ENCODE measurements at places on chromosomes 12 and 14. TPM values are rescaled to one million over a fixed set of nuclear protein-coding genes. Genes with fewer than 3 reads are reported as not detected.

GRCh38 chr14:68607081-68607866 lies 185.6 kb downstream of the ZFP36L1 start:
- peak overlapping the region; percentile 79 for H3K27ac ChIP-seq
- peak; percentile 37 for DNase-seq
- H3K4me3 ChIP-seq = no peak overlapping the region
- peaks cover 30% of the 10 kb centered on the region for H3K4me1 ChIP-seq

GRCh38 chr14:50839691-50840090 lies 8.7 kb upstream of the NIN start:
- no peak for DNase-seq
- H3K27me3 ChIP-seq = no peaks in the 10 kb centered on the region
- no peak overlapping the region for H3K4me3 ChIP-seq
- no peaks in the 10 kb centered on the region for H3K4me1 ChIP-seq
- H3K27ac ChIP-seq = no peak overlapping the region

DNA sequence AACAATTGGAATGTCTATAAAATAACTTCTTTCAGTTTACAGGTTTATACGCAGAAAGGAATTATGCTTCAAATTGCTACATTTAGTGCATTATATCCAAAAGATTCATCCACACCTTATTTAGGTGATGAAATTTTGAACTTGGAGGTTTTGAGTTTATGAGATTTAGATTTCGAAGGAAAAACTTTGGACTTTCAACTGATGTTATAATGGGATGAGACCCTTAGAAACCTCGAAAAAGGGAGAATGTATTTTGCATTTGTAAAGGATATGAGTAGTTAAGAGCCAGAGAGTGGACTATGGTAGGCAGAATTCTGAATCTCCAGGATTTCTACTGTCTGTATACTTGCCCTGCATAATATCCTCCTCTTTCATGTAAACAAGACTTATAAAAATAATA lies 851.6 kb upstream of the MGAT4C start:
- H3K36me3 ChIP-seq = no peaks in the 10 kb centered on the region
- no peaks in the 10 kb centered on the region for H3K4me1 ChIP-seq
- no peak for DNase-seq
- H3K27ac ChIP-seq = no peak overlapping the region

- no peak for DNase-seq
- H3K27me3 ChIP-seq = no peaks in the 10 kb centered on the region
- H3K36me3 ChIP-seq = no peaks in the 10 kb centered on the region
- H3K4me3 ChIP-seq = no peak overlapping the region
Observed at GRCh38 chr14:58565832-58566231, 71.9 kb upstream of the DACT1 start.

GRCh38 chr12:125406131-125406530 lies 340.9 kb downstream of the AACS start:
- no peak overlapping the region for H3K27ac ChIP-seq
- H3K4me3 ChIP-seq = no peak overlapping the region
- DNase-seq = no peak
- no peaks in the 10 kb centered on the region for H3K4me1 ChIP-seq

GRCh38 chr12:52181746-52182145 lies 10.1 kb downstream of the KRT80 start:
- H3K27ac ChIP-seq = no peak overlapping the region
- no peak for DNase-seq
- H3K27me3 ChIP-seq = no peaks in the 10 kb centered on the region
- no peak overlapping the region for H3K4me3 ChIP-seq
- no peaks in the 10 kb centered on the region for H3K4me1 ChIP-seq

DNA sequence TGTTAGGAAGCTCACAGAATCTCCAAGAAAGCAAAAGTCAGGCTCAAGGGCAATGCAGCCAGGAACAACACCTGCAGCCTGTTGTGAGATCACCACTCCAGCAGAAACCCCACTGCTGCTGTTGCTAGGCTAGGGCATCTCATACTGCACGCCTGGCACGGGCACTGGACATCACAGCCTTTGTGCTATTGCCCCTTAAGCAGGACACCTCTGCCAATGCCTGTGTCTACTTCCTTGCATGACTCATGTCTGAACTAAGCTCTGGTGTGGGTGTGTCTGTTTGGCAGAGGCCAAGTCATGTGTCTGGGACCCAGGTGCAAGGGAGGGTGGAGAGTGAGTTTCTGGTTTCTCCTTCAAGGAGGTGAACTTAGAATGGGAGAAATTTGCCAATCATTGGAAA lies 10.0 kb upstream of the DDX47 start:
- H3K4me3 ChIP-seq = no peak overlapping the region
- H3K36me3 ChIP-seq = no peaks in the 10 kb centered on the region
- H3K27ac ChIP-seq = peak overlapping the region; percentile 80
- H3K4me1 ChIP-seq = peaks cover 59% of the 10 kb centered on the region
- DNase-seq = peak; percentile 85

DNA sequence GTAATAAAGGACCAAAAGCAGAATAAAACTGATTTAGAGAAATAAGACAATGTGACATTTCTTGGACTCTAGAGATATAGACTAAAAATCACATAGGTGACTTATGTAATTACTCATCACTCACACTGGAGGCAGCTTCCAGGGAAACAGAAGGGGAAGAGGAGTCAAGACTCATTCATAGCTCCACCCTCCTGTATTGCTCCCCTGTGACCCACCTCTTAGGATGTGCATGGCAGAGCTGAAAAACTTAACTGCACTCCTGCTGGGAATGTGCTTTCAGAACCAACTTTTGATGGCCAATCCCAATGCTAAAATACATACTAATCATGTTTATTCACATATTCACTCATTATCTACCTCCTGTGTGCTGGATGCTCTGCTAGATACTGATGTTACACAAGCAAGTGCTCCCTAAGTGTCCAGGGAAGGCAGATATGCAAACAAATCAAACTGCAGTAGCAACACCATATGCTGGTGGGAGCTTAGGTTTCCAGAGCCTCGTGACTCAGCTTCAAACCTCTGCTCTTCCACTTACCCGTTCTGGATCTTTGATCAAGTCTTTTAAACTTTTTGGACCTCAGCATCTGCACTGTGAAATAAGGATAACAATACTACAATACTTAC lies 316.1 kb downstream of the GALC start:
- no peak for DNase-seq
- H3K4me1 ChIP-seq = no peaks in the 10 kb centered on the region
- no peaks in the 10 kb centered on the region for H3K27me3 ChIP-seq
- H3K36me3 ChIP-seq = no peaks in the 10 kb centered on the region
- no peak overlapping the region for H3K27ac ChIP-seq

DNA sequence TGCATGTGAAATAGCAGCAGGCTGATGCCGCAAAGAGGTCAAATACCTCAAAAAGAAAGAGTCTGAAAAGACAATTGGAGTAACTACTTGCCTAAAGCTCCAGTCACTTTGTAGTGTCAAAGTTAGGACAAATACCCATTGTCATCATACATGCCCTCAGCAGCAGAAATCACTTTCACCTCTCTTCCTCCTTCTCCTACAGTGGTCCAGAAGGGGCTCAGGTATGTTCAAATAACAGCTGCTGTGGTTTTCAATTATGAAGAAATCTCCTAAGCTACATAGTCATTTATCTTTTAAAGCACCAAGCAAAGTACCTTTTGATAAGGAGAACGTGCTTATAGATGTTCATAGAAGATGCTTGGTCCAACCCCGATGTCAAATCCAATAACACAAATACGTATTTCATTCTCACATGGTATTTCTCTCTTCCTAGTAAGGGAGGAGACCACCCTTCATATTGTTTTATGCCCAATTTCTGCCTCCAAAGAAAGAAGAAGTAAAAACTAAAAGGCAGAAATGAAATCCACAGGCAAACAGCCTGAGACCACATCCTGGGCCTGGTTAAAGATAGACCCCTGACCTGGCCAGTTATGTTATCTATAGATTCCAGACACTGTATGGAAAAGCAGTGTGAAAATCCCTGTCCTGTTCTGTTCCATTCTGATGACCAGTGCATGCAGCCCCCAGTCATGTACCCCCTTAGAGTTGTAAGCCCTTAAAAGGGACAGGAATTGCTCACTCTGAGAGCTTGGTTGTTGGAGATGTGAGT lies 23.7 kb downstream of the GYS2 start:
- no peaks in the 10 kb centered on the region for H3K4me1 ChIP-seq
- H3K4me3 ChIP-seq = no peak overlapping the region
- no peaks in the 10 kb centered on the region for H3K27me3 ChIP-seq
- H3K27ac ChIP-seq = no peak overlapping the region
- DNase-seq = no peak

DNA sequence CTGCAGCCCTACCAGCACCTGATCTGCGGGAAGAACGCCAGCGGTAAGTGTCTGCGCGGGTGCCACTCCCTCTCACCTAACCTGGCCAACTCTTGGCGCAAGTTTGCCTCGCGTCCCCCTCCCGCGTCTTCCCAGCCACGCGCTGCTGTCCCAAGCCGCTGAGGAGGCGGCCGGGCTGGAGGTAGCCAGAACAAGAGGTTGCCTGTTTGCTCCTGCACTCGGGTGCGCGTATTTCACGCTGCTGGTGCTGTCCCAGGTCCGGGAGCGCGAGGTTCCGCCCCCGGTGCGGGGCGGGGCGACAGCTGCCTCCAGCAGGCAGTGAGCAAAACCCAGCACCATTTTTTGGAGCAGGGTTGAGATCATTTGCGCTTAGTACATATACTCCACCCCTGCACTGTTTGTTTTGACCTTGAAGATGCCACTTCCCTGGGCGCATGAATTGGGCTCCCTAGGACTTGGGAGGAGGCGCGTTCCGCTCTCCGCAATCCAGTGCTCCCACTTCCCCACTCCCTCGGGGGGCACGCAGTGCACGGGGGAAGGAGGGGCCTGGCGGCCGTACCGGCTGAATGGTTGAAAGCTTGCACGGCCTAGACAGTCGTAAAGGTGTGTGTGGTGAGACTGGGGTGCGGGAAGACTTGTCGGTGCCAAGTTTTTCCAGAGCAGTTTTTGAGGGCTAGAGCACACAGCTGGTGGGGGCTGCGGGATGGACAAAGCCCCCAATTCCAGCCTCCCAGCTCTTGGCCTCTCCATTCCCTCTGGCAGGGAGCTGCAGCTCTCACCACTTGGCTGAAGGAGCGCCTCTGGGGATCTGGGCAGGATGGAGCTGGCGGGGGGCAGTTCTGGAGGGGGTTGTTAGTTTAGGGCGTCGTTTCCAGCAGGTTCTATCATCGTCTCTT lies 226.9 kb upstream of the CRY1 start:
- H3K27ac ChIP-seq = peak overlapping the region; percentile 31
- no peaks in the 10 kb centered on the region for H3K36me3 ChIP-seq
- H3K4me3 ChIP-seq = peak overlapping the region; percentile 42
- H3K27me3 ChIP-seq = peaks cover 79% of the 10 kb centered on the region
- DNase-seq = peak; percentile 38

DNA sequence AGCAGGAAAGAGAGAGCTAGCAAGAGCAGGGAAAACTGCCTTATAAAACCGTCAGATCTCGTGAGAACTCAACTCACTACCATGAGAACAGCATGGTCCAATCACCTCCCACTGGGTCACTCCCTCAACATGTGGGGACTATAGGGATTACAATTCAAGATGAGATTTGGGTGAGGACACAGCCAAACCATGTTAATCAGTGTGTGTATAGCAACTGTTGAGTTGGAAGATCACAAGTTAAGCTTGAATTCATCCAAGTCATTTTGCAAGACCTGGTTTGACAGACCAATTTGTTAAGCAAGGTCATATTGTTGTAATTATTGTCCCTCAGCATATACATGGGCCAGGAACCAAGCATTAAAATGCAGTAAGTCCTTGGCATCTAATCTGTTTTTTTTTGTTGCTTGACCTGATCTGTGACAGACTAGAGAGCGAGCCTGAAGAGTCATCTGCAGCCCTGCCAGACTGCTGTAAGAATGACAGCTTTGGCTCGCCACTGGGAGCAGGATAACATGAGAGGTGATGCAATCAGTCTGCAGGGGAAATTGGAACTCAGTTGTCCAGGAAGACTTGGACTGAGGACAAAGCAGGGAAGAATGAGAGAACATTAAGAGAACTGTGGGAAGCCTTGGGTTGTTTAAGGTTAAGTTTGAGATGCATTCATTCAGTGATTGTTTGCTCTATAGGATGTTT lies 297.6 kb upstream of the SEL1L start:
- H3K27me3 ChIP-seq = no peaks in the 10 kb centered on the region
- no peaks in the 10 kb centered on the region for H3K36me3 ChIP-seq
- no peak overlapping the region for H3K27ac ChIP-seq

- no peak overlapping the region for H3K27ac ChIP-seq
- no peak overlapping the region for H3K4me3 ChIP-seq
- DNase-seq = no peak
- no peaks in the 10 kb centered on the region for H3K4me1 ChIP-seq
Observed at GRCh38 chr12:41684997-41685396, 459.7 kb downstream of the GXYLT1 start.

DNA sequence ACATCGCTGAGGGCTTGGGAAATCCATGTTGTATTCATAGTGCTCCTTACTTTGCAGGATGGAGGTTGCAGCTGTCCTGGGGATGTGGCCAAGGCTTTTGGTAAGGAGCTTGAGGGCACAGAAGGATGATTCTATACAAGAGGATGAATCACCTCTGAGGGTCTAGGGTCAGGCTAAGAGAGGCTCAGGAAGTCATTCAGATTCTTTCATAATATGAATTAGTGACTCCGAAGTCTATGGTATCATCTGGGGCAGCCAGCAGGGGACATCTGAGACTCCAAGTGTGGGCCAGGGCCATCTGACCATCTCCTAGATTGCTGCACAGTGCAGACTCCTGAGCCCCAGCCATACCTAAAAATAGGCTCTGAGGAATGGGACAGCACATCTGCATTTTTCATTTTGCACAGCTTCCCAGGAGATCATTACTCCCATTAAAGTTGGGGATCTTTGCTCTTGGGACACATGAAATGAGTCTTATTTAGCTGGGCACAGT lies 4.8 kb downstream of the GMPR2 start:
- no peak overlapping the region for H3K27ac ChIP-seq
- peaks cover 33% of the 10 kb centered on the region for H3K4me1 ChIP-seq
- H3K27me3 ChIP-seq = no peaks in the 10 kb centered on the region
- no peaks in the 10 kb centered on the region for H3K36me3 ChIP-seq

DNA sequence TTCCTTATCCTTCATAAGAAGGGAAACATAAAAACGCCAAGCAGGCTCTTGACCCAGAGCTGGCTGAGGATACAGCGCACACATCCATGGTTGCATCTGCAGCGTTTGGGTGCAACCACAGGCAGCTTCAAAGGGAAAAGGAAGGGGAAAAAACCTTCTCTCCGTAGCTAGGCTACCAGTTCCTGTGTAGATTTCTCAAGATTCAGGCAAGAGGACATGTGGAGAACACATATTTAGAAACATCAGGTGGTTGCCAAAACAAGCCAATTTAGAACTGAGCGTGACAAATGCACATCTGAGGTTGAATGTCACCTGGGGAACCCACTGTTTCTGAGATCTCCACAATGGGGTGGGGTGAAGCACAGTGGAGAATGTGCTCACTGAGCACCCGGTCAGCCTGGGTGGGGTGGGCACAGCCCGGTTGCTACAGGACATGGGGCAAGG lies 78.3 kb upstream of the BDKRB2 start:
- H3K27me3 ChIP-seq = no peaks in the 10 kb centered on the region
- no peak overlapping the region for H3K4me3 ChIP-seq
- peak overlapping the region; percentile 28 for H3K27ac ChIP-seq
- no peaks in the 10 kb centered on the region for H3K4me1 ChIP-seq
- H3K36me3 ChIP-seq = no peaks in the 10 kb centered on the region

- no peaks in the 10 kb centered on the region for H3K36me3 ChIP-seq
- peaks cover 20% of the 10 kb centered on the region for H3K4me1 ChIP-seq
- H3K4me3 ChIP-seq = peak overlapping the region; percentile 61
- peak; percentile 84 for DNase-seq
- no peaks in the 10 kb centered on the region for H3K27me3 ChIP-seq
- H3K27ac ChIP-seq = peak overlapping the region; percentile 99
Observed at GRCh38 chr14:20681348-20682126, 2.8 kb upstream of the RNASE4 start.

Gene LMNTD1
- total RNA-seq = not detected

Gene HOXC5
- total RNA-seq = not detected

Gene PLEK2
- 5.2 TPM for total RNA-seq

Gene PLEKHD1
- total RNA-seq = 0.16 TPM
